ENCODE measurements at places on chromosomes 16 and 17.

GRCh38 chr16:4859190-4859899, 12.1 kb downstream of the UBN1 start:
- DNase-seq, result no peak

GRCh38 chr16:84749815-84750214, 50.0 kb downstream of the USP10 start:
- DNase-seq, result no peak

DNA sequence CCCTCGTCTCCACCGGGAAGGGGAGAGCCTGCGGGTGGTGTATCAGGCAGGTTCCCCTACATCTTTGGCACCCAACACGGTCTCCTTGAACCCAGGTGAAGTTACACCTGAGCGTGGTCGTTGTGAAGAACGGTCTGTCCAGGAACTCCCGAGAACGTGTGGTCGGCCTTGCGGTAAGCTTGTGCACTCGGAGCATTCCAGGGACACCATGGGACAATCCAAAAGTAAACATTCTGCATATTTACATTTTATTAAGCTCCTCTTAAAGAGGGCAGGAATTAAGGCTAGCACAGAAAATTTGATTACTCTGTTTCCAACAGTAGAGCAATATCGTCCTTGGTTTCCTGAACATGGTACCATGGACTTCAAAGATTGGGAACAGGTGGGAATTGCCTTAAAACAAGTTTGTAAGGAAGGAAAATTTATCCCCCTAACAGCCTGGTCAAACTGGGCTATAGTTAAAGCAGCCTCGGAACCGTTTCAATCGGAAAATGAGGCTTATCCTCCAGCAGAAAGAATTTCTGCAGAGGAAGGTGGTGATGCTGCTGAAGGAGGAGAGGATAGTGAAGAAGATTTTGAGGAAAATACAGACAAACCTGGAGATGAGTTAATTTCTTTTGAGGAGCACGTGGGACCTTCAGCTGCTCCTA, 18.2 kb downstream of the ALOX15B start:
- no peak for DNase-seq

DNA sequence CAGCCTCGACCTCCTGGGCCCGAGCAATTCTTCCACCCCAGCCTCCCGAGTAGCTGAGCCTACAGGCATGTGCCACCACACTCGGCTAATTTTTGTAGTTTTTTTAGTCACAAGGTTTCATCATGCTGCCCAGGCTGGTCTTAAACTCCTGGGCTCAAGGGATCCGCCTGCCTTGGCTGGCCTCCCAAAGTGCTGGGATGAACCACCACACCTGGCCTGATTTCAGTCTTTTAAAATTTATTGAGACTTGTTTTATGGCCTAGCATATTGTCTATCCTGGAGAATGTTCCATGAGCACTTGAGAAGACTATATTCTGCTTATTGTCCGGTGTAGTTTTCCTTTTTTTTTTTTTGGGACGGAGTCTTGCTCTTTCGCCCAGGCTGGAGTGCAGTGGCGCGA, 18.5 kb downstream of the DNAI2 start:
- no peak for DNase-seq

DNA sequence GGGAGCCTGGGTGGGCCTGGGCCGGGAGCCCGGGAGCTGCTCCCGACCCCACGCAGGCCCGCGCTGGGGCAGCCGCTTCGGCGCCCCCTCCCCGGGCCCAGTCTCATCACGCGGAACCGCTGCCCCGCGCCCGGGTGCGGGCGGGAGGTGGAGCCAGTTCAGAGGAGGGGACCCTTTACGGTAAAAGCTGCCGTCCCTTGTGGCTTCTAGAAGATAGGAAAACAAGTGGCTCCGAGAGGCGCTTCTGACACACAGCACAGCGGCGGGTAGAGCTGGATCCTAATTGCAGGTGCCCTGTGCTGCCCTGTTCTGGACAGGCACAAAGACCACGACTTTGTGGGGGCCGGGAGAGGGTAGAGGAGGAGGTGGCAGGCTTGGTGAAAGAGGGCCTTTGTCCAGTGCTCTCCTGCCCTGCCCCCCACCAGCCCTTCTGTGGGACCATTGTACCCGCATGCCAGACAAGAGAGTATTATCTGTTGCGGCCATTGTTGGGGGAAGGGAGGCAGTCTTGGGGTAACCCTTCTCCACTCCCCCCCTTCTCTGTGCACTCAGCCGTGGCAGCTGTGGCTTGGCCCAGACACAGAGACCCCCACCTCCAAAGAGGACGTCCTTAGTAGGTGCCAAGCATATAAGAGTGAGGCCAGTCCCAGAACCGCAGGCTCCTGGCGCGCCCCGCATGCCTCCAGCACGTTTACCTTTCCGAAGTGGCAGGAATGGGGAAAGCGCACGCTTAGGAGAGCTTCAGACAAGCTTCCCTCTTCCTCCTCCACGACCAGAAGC, 736 bp downstream of the CNP start:
- no peak for DNase-seq

- DNase-seq, result no peak
Observed at GRCh38 chr17:34114174-34114573, 140.9 kb upstream of the CCL2 start.

GRCh38 chr16:69595127-69596036, 29.6 kb downstream of the NFAT5 start:
- DNase-seq, result no peak

- DNase-seq, result no peak
Observed at GRCh38 chr17:38415250-38416194, 12.7 kb upstream of the ARHGAP23 start.

GRCh38 chr16:15961571-15962090, 12.2 kb downstream of the ABCC1 start:
- DNase-seq, result no peak

DNA sequence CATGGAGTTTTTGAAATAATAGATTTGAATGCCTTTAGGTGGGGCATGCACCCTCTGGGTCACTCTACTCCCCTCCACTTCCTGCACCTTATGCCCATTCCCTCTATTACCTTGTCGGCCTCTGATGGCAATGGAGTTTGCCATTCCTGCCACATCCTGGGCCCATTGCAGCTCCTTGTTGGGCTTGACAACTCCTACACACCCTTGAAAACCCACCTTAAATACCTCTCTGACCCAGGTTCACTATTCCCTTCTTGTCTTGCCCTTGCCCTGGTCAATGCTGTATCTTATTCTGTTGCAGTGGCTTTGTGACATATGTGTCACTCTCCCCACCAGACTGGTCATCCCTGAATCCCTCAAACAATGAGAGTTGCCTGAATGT, 2.4 kb downstream of the CCR7 start:
- DNase-seq, result no peak

- no peak for DNase-seq
Observed at GRCh38 chr16:86566966-86567700, 504 bp downstream of the FOXC2 start.

DNA sequence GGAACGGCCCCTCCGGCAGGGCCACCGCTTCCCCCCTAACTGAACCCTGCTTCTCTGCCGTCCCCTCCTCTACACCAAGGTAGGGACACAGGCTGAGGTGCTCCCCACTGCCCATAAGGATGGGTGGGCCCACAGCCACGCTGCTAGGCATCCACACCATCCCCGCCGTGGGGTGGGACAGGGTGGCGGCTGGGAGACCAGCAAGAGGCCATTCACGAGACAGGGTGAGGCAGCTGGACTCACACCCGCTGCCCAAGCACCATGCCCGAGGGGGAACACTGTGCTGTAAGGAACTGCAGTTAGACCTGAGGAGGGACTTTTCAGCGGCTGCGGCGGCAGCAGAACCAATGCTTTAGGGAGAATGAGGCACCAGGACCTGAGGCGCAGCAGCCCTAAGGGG, 47.5 kb upstream of the RRN3 start:
- DNase-seq, result no peak

GRCh38 chr16:23865853-23866252, 30.1 kb downstream of the PRKCB start:
- no peak for DNase-seq

- no peak for DNase-seq
Observed at GRCh38 chr16:11079652-11080187, 135.4 kb downstream of the CLEC16A start.

DNA sequence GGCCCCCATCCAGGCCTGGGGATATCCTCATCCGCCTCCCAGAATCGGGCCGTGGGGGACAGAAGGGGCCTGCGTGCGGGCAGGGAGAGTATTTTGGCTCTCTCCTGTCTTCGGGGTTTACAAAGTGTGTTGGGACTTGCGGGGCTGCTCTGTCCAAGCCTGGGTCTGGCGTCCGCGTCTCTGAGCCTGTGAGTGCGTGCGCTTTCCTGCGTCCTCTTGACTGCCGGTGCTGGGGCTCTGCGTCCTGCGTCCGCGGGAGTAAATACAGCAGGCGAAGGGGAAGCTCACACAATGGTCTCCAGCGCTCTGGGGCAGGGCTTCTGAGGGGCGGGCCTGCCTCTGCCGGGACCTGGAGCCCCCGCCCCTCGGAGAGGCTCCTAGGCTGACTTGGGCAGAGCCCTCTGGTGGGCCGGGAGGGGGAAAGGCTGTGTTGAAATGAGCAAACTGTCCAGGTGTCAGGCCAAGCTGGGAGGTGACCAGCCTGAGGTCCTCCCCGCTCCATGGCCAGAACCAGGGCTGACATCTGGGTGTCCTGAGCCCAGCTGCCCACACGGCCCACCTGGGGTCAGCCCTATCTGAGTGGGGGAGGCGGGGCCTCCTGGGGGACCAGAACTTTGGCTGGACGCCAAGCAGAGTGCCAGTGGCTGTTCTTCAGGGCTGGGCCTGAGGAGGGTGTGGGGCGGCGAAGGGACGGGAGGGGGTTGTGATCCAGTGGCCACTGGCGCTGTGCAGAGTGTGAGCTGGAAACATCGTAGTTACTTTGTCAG, 233.6 kb downstream of the SEC14L1 start:
- DNase-seq, result peak; percentile 59
